ENCODE measurements at places on chromosomes 1 and 21.

DNA sequence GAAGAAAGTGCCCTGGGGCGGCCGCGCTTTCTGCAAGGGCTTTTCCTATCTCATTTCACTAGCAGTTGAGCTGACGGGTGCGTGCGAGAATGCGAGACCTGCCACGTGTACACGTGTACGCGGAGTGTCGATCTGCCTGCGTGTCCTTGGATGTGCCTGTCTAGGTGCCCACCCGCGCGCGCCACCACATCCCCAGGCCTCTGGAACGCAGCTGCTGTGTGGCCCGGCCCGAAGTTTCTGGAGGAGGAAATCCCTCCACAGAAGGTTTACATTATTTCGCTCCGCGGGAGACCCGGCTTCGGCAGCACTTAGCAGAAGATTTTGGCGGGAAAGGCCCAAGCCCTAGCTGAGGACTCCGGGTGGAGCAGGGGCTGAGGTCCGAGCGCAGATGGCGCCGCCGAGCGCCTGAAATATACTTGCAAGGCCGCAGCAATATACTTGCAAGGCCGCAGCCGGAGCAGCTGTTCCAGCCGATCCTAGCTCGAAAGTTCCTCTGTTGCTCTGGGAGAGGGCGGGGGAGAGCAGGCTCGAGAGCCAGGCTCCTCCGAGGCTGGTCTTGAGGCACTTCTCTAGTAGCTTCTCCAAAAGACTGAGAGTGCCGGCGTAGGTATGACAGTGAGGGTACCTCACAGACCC lies 3.9 kb downstream of the TBX15 start:
- DNase-seq = no peak

- DNase-seq = no peak
Observed at GRCh38 chr1:200958597-200958996, 63.9 kb downstream of the INAVA start.

DNA sequence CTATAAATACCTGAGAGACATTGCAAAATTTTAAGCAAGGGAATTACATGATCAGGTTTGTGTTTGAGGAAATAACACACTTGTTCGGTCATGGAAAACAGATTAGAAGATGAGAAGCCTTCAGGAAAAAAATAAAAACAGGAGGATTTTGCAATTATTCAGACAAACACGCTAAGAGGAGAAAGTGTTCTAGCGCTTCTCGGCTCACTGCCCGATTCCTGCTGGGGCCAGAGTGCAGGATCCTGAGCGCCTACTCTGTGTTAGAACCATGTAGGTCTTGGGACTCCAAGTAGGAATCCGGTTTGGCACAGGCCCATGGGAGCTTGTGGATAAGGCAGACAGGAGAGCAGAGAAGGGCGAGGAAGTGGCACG lies 8.1 kb upstream of the PRELP start:
- no peak for DNase-seq

GRCh38 chr1:208291923-208292711 lies 47.9 kb upstream of the PLXNA2 start:
- no peak for DNase-seq

DNA sequence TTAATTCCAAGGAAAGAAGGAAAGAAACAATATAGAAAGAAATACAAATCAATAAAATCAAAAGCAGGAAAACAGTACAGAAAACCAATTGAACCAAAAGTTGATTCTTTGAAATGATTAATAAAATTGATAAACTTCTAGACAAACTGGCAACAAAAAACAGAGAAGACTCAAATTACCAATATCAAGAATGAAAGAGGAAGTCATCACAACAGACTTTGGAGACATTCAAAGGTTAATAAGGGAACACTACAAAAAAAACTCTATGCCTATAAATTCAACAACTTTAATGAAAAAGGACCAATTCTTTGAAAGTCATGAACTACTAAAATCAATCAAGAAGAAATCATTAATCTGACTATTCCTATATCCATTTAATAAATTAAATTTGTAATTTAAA lies 329.3 kb upstream of the NR5A2 start:
- no peak for DNase-seq

GRCh38 chr21:30733026-30733425 lies 14.0 kb downstream of the KRTAP21-2 start:
- DNase-seq = no peak

GRCh38 chr1:214027498-214027897 lies 39.7 kb downstream of the PROX1 start:
- no peak for DNase-seq

DNA sequence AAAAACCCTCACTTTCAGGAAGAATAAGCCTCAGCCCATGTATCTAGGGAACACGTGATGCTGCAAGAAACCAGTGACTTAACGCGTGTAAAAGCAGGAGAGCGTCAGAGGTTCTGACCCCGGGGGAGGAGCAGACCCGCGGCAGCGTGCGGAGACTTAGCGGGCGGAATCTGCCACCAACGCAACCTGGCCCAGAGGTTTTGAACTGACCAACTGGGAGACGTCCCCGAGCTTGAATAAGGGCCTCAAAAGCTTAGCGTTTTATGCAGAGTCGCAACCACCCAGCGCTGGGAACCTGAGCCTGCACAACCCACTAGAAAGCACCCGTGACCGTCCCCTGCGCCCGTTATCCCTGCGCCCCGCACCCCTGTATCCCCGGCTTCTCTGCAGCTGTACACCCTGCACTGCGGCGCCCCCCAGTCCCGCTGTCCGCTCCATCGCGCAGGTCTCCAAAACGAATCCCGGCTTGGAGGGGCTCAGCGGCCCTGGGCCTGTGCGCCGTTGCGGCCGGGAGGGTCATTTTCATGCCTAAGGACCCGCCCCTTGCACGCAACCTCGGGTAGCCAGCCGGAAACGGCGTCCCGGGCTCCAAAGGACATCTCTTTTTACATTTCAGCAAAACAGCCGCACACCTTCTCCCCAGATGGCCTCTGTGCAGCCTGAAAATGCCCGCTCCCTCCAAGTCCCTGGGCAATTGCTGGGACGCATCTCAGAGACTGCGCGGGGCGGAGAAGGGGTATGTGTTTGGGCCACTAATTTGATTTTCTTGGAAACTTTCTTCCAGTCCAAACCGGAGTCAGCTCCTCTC lies 29.4 kb upstream of the TRIM17 start:
- peak; percentile 74 for DNase-seq

DNA sequence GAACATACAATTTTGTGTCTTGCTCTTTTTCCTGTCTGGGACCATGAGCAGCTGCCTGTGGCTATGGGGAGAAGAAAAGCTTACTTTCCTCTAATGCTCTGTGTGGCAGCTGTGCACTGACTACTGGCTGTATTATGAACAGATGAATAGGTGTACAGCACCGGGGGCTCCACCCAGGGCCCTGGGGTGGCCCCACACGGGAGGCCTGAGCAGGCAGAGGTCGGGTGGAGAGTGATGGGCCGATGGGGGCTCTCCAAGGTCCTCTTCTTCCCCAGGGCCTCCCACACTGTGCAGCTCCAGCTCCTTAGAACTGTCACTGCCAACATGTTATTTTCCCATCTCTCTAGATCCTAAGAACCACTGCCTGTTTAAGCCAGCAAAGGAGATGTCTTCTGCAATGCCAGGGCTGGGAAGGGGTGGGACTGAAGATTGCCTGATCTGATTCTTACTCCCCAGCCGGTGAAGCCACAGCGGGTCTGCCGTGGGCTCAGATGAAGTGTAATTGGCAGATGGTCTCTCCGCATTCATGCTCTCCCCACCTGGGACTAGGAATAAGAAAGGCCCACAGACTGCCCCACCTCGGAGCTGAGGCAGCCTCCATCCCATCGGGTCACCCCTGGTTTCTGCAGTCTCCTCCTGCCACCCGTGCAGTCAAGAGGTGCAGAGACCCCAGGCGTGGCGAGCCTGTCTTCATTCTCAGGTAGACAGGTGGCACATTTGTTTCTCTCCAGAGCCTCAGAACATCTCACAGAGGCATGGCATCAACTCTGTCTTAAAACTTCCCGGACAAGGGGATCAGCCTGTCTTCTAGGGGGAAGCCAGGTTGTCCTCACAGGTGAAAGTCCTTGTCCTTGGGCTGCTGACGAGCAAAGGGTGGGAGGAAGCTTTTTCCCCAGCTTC lies 186.5 kb upstream of the GALNT2 start:
- DNase-seq = no peak
